ENCODE measurements at places on chromosomes 3 and 15.
A peak's percentile ranks its signal among the peaks of the same experiment; 100 is the strongest.

GRCh38 chr3:185528532-185528931 is 23.9 kb downstream of the LIPH start:
- no peak for DNase-seq

GRCh38 chr3:107977221-107978130 is 113.4 kb downstream of the CD47 start:
- no peak for DNase-seq

DNA sequence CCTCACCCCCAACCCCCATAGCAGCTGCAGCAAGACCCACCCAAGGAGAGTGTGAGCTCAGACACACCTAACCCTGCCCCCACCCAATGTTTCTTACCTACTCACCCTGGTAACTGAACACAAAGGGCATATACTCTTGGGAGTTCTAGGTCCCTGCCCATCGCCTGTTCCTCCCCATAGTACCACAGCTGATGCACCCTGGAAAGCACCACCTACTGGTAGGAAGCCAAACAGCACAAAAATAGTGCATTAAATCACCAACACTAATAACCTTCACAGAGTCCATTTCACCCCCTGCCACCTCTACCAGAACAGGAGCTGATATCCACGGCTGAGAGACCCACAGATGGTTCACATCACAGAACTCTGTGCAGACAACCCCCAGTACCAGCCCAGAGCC is 245.2 kb downstream of the EFHB start:
- DNase-seq: no peak

- DNase-seq: peak; percentile 68
Measured at GRCh38 chr3:9226326-9226725, 23.1 kb downstream of the SRGAP3 start.

- no peak for DNase-seq
Measured at GRCh38 chr3:87900061-87900460, 158.7 kb downstream of the CGGBP1 start.

DNA sequence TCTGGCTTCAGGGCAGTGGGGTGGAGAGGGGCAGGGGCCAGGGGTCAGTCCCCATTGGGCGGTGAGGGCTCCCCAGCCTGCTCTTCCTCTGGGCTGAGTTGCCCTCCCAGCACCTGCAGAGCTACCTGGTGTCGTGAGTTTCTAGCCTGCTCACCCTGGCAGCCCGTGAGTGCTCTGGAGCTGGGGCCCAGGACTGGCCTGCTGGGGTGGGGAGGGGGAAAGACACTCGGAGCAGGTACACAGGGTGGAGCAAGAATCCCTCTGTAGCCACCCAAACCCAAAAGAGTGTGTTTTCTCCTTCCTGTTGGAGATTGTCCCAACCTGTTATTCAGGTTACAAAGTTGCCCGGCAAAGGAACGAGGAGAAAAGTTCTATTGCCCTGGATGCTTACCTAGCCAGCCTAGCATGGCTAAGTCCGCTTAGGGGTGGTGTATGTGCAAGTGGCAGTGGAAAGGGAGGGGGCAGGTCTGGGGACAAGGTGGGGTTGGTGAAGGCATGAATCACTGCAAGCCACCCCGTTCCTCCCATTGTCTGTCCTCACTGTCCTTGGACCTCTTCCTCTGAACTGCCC is 8.9 kb downstream of the FAM3D start:
- no peak for DNase-seq

GRCh38 chr3:80553211-80553610 is 785.4 kb upstream of the ROBO1 start:
- no peak for DNase-seq

DNA sequence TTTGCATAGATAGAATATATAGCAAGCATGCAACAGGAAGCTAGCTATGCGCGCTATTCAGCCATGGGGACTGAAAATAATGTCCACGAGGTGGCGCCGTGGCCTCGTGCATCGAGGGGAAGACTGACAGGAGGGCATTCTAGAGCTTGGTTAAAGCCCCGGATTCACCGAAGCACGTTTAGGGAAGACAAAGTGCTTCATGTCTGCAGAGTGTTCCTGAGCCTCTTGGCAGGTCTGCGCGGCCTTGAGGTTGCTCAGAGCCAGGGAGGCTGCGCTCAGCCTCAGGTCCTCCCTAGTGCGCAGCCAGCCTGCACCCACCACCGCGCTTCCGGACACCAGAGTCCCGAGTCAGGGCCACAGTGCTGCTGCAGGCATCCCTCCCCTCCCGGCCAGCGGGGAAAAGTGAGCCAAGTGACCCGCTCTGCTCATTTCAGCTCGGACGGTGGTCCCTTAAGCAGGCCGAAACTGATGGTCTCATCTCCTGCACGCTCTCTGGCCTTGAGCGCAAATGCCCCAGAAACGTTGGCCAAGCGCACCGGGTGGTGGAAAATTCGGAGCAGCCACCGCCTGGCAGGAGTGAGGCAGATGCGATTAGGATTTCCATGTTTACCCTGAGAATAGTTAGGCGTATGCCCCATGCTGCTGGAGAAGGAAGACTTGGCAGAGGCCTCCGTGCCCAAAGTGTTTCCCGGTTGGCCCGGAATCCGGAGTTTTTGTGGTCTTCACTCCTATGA is 24.8 kb downstream of the GABRA5 start:
- DNase-seq: peak; percentile 79

- DNase-seq: no peak
Measured at GRCh38 chr3:197014024-197014423, 15.6 kb downstream of the MELTF start.

GRCh38 chr3:116186049-116186448 is 259.2 kb downstream of the LSAMP start:
- no peak for DNase-seq

DNA sequence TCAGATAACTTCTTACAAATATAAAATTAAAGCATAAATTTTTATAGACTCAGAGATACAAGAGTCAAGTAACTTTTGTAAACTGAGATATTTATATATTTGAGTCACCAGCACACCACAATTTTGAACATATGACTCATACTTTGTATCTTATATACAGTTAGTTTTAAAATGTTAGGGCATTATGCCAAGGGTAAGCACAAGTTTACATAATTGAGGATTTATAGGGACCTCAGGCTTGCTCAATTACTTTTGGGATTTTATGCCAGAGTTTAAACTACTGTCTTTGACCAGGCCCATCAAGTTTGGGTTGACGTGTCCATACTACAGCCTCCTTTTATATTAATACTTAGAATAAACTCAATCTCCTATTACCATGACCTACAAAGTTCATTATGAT is 7.4 kb upstream of the FGF7 start:
- no peak for DNase-seq

DNA sequence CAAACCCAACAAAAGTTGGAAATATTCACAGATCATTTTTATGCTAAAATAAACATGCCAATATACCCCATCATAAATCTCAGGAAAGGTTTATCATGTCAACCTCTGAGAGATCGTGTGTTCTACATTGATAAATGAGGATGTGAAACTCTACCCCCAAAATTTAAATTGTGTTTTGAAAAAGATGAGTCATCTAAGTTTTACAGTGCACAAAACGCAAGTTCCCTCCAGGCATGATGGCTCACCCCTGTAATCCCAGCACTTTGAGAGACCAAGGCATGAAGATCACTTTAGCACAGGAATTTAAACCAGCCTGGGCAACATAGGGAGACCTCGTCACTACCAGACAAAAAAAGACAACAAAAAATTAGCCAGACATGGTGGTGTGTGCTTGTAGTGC is 1487.0 kb upstream of the GBE1 start:
- DNase-seq: no peak

- DNase-seq: no peak
Measured at GRCh38 chr15:82051664-82052063, 5.8 kb upstream of the MEX3B start.

DNA sequence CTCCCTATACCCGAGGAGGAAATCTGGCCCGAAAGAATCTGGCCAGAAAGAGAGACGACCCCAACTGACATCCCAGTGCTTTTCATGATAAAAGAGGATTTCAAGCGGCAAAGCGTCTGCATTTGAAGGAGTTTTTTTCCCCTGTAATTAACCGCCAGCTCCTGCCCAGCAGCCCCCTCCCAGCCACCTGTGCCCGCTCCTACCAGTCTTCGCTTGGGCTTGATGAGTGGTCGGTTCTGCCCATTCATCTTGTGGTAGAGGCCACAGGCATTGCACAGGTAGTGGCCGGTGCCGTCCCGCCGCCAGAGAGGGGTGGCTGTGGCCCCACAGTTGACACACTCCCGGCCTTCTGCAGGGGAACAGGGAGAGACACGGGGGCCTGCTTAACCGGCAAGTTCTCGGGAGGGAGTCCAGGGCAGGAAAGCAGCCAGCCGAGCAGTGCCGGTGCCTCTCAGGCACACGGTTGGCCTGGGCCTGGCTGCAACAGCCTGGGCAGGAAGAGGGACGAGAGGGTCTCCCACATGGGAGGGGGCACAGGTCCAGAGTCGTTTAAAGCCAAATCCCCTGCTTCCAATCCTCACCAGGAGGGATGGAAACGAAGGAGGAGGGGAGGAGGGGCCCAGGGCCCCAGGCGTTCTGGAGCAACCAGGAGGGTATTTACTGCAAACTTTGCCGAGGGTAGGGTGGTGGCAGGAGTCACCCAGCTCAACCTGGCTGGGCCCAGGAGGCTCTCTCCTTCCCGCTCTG is 9.2 kb downstream of the GATA2 start:
- no peak for DNase-seq

GRCh38 chr3:190809351-190809750 is 53.1 kb downstream of the GMNC start:
- no peak for DNase-seq

DNA sequence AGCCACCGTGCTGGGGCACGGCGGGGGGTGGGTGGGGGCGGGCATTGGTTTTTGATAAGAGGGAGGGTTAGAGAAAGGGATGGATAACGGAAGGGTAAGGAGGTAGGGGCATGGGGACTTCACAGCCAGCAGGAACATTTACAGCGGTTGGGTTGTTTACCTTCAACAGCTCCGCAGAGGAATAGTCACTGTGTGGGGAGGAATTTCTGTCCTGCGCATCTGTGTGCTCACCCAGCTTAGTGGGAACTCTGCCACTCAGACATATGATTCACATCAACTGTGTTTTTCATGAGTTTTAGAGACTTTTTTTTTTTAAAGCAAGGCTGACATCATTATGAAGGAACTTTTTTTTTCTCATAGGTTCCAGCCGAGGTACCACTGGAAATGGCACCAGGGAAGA is 19.6 kb downstream of the CHRD start:
- DNase-seq: peak; percentile 92

GRCh38 chr3:172104471-172105072 is 65.2 kb downstream of the FNDC3B start:
- no peak for DNase-seq

- no peak for DNase-seq
Measured at GRCh38 chr3:16174976-16175901, 759 bp downstream of the GALNT15 start.

DNA sequence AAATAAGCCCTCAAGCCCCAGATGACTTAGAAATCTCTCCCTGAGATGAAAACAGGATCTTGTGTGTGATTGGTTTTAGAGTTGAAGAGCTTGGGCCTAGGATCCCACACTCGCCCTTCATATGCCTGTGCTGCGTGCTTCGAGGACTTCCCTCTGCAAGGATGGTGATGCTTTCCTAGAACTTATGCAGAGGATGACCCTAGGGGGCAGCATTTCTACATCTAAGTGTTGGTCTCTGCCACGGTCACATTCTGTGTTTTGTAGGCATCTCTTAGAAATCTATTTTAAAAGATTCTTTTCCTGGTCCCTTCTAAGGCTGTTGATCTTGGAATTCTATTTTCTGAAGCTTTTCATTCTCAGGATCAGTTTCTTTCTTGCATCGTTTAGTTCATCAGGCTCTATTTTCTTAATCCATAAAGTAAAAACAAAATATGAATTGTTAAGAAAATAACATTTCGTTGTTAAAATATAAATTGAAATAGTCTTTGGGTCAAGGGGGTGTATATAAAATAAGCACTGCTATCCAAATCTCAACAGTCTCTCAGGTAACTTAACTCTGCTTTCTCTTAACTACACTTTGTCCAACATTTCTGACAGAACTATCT is 45.7 kb downstream of the WDR76 start:
- peak; percentile 88 for DNase-seq

- DNase-seq: peak; percentile 83
Measured at GRCh38 chr15:51776952-51777569, 25.7 kb downstream of the TMOD2 start.

GRCh38 chr3:66110840-66111239 is 72.1 kb upstream of the MAGI1 start:
- DNase-seq: no peak

- no peak for DNase-seq
Measured at GRCh38 chr3:111979434-111980038, 710 bp downstream of the ABHD10 start.

GRCh38 chr15:67024314-67024997 is 40.9 kb upstream of the SMAD3 start:
- DNase-seq: peak; percentile 92

GRCh38 chr3:152236716-152237115 is 32.0 kb upstream of the MBNL1 start:
- peak; percentile 24 for DNase-seq

GRCh38 chr15:41878355-41878699 is 15.5 kb downstream of the SPTBN5 start:
- DNase-seq: no peak

GRCh38 chr3:9613056-9613748 is 36.1 kb upstream of the MTMR14 start:
- no peak for DNase-seq

- DNase-seq: no peak
Measured at GRCh38 chr3:101941318-101942040, 92.2 kb downstream of the NFKBIZ start.

DNA sequence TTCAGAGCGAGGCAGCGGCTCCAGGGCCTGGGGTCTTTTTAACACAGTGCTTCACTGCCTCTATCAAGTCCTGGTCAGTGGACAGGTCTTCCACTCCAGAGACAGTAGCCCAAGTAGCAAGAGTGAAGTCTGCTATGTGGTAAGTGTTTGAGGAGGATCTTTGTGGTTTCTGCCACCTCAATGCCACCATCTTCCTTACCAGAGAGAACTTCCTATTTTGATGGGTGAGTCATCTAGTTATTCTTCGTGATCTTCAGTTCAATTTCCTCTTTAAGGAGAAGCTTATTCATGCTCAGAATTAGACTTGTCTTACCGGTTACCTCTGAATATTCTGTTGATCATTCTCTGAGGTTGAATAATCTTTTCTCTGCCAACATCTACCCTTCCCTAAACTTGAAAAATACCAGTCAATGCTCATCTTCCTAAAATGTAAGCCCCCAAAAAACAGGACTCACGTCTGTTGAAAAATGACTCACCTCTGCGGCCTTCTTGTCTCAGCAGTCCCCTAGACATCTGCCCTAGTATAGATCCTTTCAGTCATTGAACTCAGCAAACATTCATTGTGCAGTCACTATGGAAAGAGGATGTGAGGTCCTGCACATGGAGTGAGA is 32.2 kb upstream of the BCL6 start:
- peak; percentile 14 for DNase-seq

- no peak for DNase-seq
Measured at GRCh38 chr3:56404884-56405283, 63.4 kb downstream of the ERC2 start.

DNA sequence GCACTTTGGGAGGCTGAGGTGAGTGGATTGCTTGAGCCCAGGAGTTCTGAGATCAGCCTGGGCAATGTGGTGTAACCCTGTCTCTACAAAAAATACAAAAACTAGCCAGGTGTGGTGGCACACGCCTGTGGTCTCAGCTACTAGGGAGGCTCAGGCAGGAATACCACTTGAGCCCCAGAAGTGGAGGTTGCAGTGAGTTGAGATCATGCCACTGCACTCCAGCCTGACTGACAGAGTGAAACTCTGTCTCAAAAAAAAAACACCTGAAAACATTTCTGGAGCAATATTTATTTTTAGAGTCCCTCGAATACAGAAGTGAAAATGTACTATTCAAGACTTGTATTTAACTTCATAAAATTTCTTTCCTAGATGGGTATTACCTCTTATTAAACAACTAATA is 4.6 kb downstream of the SPCS1 start:
- no peak for DNase-seq

All from AG08395 (cell line).